Urothelium cell line (cell line): ENCODE measurements at places on chromosomes 2 and 18.

DNA sequence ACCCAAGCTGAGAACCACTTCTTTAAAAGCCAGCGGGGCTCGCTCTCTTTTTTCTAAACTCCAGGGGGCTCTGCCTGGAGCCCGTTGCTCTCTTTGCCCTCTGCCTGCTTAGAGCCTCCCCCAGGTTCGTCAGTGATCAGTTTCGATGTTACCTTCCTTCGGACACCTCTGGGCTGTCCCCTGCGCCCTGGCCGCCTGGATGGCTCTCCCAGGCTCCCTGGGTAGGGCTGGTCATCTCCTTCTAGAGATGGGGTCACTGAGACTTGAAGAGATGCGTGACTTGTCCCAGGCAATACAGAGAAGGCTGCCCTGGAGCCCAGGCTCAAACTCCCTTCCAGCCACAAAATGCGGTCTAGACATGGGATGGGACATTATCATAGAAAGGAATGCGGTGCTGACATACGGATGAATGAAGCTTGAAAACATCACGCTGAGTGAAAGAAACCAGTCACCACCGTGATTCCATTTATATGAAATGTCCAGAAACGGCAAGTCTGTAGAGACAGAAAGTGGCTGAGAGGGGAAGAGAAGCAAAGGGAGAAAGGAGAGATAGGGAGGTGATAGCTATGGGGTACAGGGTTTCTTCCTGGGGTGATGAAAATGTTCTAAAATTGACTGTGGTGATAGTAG lies 14.6 kb downstream of the KCNF1 start:
- no peak for DNase-seq

GRCh38 chr2:84888401-84889276 lies 7.8 kb upstream of the TRABD2A start:
- DNase-seq: no peak

DNA sequence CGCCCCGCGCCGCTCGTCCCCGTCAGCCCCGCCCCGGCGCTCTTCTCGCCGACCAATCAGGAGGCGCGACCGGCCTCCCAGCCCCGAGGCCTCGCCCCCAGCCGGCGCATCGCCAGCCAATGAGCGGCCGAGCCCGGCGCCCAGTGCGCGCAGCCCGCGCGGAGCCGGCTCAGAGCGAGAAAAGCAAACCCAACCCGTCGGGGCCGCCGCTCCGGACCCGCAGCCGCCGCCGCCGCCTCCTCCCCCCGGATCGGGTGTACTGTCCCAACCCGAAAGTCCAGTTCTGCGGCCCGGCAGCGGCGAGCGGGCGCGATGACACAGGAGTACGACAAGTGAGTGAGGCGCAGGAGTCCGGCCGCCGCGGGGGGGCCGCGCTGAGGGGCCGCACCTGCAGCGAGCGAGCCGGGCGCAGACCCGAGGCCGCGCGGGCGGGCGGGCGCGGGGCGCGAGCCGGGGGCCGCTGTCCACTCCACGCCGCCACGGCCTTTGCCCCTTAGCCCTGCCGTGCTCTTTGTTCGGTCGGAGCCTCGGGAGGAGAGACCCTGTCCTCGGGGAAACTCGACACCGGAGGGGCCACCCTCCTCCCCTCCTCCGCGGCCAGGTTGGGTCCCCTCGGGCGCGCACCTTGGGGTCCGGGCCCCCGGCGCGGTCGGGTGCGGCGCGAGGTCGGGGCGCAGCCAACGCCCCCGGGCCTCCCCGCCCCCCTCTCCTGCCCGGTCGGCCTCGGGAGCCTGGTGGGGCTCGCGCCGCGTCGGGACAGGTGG lies at the start of gene GRHL1:
TSS of gene GRHL1 (plus strand) at position 172 of the 764 bp plus-strand sequence. CDS start at position 313, 141 bp downstream.
- no peak for DNase-seq

DNA sequence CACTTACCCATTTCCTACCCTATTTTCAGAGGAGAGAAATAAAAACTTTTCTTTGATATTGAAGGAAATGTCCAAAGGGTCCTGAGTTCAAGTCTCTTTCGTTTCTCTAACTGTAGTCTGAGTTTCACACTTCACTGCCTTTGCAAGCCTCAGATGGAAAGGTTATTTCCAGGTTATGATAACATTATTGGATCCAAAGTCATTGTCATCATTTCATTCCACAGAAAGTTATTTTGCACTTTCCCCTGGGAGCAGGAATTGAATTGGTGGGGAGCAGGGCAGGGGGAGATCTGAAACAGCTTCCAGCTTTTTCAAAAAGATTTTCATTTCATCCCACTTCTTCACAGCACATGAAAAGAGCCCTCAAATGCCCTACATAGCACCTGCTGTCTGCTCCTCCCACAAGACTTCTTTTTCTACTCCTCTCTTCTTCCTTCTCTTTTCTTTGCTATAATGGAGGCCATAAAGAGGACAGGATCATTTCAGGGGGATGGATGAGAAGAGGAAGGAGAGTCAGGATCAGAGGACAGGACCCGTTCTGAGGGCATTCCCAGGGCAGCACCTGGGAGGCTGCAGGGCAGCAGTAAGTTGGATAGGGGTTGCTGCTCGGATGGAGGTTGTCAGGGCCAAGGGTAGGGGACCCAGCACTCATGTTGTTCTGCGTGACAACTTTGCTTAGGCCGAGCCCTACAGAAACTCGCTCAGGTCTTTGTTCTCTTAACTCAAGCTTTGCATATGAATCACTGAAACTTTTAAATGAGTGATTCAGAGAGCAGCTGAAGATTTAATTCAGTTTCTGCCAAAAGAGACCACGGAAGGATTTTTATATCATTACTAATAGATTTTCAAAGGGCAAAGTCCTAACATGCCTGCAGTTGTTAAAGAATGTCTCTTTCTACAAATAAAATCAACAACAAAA lies 11.4 kb upstream of the GALNT5 start:
- peak; percentile 57 for DNase-seq

DNA sequence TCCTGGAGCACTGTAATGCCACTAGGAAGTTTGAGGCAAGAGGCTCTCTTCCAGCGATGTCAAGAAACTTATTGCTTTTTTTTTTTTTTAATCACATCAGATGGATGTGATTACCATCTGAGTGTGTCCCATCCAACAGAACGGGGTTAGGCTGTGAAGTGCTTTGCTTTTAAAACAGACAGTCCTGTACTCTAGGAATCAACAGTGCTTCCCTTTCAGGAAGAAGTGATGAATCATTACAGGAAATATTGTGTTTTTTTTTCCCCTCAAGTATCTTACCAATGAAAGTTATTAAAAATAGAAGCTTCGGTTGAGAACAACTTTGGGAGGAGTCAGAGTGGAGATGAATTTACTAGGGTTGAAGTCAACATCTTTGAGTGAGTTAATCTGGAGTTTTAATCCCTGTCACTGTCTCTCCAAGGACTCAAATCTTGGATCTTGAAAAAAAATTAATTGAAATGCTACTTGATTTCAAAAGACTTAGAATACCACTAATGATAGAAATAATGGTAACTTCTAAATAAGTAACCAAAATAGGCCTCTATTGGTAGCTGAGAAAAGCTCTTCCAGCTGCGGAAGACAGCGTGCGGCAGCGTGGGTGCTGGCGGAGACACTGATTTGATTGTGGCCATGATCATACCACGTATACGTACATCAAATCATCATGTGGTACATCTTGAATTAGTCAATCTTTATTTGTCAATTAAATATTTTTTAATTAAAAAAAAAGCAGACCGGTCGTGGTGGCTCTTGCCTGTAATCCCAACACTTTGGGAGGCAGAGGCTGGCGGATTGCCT lies 45.5 kb downstream of the GATA6 start:
- no peak for DNase-seq

GRCh38 chr2:164662868-164663631 lies 41.8 kb upstream of the GRB14 start:
- no peak for DNase-seq

GRCh38 chr2:19435815-19436214 lies 77.4 kb upstream of the OSR1 start:
- no peak for DNase-seq

- DNase-seq: no peak
Measured at GRCh38 chr2:96353606-96354101, 18.1 kb downstream of the NCAPH start.

DNA sequence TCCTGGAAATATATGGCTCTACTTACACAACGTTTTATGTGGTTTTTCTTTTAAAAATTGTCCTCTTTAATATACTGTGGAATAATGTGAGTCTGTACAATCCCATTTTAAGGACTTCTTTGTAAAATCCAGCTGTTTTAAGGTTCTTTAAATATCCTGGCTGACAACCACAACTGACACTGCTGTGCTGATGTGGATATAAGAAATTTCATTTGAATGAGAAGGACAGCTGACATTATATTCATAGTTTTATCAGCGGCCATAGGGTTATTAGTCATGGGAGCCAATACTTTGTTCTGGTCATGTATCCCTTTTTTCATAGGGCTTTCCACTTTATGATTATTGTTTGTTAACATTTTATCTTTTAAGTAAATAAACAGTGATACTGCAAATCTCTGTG lies 169.5 kb downstream of the CAMKMT start:
- no peak for DNase-seq

DNA sequence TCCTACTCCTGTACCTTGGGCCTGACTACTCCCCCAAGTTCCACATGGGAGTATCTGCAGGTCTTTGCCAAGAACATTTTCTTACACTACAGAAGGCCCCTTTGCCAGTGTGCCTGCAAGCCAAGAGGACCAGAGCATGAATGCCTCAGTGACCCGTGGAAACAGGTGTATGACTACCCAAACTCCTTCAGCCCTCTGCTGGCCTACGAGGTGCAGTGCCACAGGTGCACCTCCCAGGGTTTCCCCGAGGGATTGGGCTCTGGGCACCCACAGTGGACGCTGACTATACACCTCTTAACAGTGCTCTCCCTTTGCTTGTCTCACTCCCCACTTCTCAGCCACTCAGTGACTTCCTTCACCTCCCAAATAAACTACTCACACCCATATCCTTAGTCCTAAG lies 91.4 kb downstream of the COL6A3 start:
- DNase-seq: peak; percentile 29

DNA sequence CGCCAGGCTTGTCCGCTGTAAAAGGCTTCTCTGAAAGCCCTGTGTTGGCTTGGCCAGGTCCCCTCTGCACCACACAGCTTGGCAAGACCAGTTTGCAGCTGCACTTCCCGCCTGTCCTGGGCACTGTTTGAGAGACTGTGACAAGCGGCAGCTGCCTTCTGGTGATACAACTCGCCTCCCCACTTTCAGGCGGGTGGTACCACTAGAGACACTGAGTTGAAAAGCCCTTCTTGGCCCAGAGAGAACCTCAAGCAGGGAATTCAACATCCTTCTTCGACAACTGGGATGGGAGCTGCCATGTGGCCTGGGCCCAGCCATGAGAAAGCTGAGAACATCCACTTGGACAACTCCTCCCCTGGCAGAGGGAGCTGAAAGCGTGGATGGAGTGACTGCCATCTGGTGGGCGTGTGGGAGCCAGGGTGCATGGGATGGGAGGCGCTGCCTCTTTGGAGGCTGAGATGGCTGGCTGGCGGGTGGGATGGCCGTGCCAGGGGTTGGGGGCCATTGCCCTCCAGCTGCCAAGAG lies 125.5 kb upstream of the REV1 start:
- no peak for DNase-seq

DNA sequence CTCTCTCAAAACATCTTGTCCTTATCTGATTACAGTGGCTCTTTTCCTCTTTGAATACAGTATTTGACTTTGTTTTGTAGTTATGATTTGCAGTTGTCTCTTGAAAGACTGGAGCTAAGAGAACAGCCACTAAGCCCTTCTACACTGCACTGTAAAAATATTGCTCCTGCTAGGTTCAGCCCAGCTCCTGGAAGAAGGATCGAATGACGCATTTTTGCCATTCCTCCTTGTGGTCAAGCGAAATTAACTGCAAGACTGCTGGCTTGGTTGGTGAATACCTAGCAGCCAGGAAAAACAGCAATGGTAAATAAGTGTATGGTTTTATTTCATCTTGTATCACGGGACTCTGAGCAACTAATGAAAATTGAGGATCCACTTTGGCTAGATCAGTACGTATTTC lies 407.8 kb upstream of the CDH2 start:
- DNase-seq: peak; percentile 26

DNA sequence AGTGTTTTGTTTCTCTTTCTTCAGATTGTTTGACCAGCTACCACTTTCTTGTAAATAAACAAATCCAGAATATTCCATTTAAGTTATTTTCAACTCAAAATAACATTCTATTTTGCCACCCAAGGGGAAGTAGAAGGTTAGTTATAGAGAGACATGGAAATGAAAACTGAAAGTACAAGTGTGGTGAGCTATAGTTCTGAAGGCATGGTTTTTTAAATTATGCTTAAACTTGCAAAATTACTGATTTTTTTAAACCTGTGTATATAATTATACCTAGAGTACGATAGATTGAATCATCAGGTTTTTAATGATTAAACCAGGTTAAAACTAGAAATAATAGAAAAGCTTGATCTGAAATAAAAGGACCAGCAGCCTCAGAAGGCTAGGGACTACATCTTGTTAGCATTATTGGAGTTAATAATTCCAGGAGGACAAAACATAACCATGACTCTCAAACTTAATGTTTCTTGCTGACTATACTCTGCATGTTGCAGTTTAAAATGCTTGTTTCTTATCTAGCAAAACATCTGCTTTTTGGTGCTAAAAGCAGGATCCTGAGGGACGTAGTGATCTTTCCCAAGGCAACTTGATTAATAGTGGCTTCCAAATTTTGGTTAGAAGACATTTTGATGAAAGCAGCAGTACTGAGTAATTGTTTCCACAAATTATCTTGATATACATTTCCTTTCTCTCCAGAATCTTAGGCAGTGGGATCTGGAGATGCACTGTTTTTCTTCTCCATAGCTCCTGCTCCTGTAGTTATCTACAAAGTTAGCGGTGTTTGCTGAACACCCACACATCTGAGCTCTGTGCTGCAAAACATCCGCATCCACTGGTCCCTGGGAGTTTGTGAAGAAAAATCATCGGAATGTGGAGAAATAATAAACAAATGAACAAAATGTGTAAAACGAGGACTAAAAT lies 327.2 kb upstream of the PKDCC start:
- no peak for DNase-seq

DNA sequence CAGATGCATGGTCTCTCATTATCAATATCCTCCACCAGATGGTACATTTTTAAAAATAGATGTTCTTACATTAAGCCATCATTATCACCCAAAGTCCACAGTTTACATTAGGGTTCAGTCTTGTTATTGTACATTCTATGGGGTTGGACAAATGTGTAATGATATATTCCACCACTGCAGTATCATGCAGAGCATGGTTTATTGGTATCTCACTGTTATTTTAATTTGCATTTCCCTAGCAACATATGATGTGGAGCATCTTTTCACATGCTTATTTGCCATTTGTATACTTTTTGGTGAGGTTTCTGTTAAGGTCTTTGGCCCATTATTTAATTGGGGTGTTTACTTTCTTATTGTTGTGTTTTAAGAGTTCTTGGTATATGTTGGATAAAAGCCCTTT lies 95.7 kb downstream of the PTH2R start:
- no peak for DNase-seq

- DNase-seq: no peak
Measured at GRCh38 chr2:207155516-207156444, 10.0 kb downstream of the KLF7 start.

DNA sequence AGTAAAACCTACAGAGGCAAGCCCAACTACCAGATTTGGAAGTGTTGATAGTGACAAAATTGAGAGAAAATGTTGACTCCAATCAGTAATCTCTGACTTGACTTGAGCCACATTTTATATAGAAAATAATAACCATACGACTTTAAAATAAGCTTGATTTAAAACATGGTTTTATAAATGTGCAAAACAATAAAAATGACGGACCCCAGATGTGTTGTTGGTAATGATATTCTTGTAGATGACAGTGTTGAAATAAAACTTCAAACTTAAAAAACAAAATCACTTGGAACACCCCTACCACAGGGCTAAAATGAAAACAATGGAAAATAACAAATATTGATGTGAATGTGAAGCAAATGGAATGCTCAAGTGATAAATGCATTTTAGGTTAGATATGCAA lies 188.1 kb downstream of the SRBD1 start:
- no peak for DNase-seq

GRCh38 chr2:127106457-127106990 lies 430 bp downstream of the BIN1 start:
- no peak for DNase-seq
